ENCODE measurements at places on chromosomes 6 and 20.

GRCh38 chr6:27894839-27895762, 17.1 kb downstream of the OR2B2 start:
- DNase-seq: peak; percentile 69

GRCh38 chr6:160167604-160168399, 46.2 kb downstream of the SLC22A1 start:
- no peak for DNase-seq

DNA sequence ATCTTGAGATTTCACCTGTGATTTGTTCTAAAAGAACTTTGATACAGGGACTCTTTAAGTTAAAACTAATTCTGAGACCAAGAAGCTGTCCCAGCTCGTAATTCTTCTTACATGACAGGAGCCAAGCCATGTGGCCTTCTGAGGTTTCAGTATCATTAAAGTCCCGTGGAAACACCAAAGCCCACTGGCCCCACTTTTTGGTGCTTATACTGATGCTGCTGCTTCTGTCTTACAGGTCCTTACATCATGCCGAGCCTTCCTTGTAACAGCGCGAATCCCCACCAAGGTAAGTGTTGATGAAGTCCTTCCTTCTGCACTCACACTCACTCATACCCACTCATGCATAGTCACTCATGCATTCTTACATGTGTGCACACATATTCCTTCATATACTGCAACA, 140.7 kb downstream of the CARMIL1 start:
- no peak for DNase-seq

GRCh38 chr20:32441638-32442037, 83.5 kb downstream of the ASXL1 start:
- DNase-seq: peak; percentile 7

DNA sequence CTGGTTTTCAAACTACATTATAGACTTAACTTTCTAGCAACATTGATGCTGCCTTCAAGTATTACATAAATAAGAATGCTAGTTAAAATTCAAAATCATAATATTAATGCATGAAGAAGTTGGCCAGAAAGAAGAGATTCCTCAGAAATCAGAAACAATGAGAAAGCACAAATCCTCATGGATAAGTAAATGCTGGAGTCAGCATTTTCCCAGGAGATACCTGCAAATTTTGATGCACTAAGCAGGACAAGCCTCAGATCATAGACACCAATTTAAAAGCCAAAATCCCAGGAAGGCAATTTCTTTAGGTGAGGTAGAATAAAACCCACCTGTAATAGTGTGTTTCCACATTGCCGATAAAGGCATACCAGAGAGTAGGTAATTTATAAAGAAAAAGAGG, 305.2 kb upstream of the TBX18 start:
- no peak for DNase-seq

DNA sequence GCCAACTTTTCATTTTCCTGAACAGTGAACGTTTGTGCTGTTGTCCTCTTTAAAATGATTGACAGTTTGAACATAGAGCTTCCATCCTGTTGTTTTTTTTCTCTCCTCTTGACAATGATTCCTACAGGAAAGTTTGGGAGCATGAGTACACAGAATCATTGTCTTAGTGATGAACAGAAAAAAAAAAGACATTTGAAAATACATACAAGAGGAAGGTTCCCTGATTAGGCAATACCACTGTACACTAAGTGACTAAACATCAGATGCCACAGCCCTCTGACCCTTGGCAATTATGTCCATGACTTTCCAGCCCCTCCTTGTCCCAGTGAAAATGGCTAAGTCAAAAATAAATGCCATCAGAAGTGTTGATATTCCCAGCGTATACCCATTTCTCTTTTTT, 71.5 kb downstream of the RTN4IP1 start:
- no peak for DNase-seq

All from activated T-cell treated with anti-CD3 and anti-CD28 coated beads, Interleukin-2, amount 50 U/mL, for 48 hours (primary cell).